ENCODE measurements at places on chromosomes 2 and 18. TPM values are rescaled to one million over a fixed set of nuclear protein-coding genes. Genes with fewer than 3 reads are reported as not detected.
A peak's percentile ranks its signal among the peaks of the same experiment; 100 is the strongest.

OR6B2 gene
- total RNA-seq, result not detected

EPB41L3 gene
- total RNA-seq, result 34.1 TPM

CYTIP gene
- total RNA-seq, result 3.2 TPM

LYPD6 gene
- 0.76 TPM for total RNA-seq

GPR148 gene
- not detected for total RNA-seq

ZDBF2 gene
- total RNA-seq, result 7.1 TPM

CDK15 gene
- not detected for total RNA-seq

ANKRD23 gene
- 1.00 TPM for total RNA-seq

HRH4 gene
- total RNA-seq, result 0.38 TPM

VAPA gene
- 252 TPM for total RNA-seq

GPR75 gene
- 3.8 TPM for total RNA-seq

FBXO48 gene
- total RNA-seq, result 0.61 TPM

DNA sequence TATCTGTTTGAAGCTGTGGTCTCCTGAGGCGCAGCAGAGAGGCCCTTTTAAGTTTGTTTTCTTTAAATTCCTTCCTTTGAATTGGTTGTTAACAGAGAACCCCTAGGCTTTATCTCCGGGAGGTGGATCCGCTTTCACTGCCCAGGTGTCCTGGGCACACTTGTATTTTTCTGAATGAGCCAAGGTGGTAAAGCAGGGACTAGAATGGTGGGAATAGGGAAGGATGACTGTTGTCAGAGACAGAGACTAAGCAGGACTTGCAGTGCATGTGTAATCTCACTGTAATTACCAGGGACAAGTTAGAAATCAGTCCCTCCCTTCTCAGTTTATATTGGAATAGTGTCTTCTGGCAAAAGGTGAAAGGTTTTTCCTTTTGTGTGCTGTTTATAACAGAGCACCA is 72.8 kb downstream of the PHLPP1 start:
- DNase-seq, result no peak

- DNase-seq, result no peak
These were observed 108.5 kb upstream of the CYRIA start for GRCh38 chr2:16774091-16774490.

DNA sequence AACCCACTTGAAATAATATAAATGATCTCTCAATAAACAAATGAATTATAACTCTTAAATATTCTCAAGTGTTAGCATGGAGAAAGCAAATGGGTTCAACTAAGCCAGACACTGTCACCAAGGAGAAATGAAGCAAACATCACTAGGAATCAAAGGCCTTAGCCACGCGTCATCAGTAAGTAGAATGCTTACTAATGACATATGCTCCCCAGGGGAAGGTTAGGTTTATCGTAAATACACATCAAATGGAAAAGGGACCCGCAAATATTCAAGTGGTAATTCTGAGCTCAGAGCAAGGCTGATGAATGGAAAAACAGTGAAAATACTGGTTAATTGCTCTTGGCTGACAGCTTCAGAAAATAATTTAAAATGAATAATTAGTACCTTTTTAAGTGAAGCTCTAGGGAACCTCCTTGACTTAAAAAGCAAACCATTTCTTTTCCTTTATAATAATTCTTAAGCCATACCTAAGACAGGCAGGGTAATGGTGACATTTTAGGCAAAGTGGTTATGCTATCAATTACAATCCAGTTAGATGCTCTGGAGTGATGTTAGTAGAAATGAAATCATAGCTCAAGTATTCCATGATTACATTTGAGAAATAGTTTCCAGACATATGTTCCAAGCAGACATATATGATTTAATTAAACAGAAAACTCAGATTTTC is 101.5 kb downstream of the ALPK2 start:
- no peak for DNase-seq

DNA sequence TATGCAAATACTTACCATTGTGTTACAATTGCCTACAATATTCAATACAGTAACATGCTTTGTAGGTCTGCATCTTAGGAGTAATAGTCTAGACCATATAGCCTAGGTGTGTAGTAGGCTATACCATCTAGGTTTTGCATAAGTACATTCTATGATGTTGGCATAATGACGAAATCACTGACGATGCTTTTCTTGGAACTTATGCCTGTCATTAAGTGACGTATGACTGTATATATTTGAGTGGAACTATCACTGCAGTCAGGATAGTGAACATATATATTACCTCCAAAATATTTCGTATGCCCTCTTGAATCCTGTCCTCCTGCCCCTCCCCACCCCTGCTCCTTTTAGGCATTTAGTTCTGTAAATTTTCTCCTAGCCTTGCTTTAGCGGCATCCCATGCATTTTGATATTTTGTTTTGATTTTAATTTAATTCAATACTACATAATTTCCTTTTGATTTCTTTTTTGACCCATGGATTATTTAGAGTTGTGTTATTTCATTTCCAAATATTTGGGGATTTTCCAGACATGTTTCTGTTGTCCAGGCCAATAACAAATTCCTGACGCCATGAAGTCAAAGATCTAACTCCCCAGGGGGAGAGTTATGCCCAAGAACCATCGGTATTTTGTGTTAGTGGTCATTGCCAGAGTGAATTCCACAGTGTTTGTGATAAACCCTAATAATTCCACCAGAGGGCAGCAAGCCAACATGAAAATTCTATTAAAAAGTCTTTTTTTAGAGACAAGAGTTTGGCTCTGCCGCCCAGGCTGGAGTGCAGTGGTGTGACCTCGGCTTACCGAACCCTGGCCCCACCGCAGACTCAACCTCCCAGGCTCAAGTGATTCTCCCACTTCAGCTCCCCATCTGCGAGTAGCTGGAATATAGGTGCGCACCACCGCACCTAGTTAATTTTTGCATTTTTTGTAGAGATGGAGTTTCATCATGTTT is 24.2 kb upstream of the CASP8 start:
- DNase-seq, result peak; percentile 2

- no peak for DNase-seq
These were observed 376.5 kb upstream of the NXPH2 start for GRCh38 chr2:139156730-139157129.

DNA sequence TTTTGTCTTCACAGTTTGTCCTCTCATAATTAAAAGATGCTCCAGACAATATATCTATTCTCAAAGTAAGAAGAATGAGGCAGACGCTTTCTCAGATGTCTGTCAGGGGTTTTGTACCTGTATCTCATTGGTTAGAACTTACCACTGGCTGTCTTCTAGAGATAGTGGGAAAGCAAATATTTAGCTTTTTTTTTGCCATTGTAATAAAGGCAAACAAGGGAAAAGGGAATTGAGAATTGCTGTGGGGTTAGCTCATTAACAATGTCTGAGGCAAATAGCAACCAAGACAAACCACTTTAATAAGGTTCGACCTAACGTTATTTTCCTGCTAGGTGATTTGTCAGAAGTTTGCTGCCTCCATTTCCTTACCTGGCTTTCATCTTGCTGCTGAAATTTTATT is 30.0 kb downstream of the ZNF638 start:
- no peak for DNase-seq

DNA sequence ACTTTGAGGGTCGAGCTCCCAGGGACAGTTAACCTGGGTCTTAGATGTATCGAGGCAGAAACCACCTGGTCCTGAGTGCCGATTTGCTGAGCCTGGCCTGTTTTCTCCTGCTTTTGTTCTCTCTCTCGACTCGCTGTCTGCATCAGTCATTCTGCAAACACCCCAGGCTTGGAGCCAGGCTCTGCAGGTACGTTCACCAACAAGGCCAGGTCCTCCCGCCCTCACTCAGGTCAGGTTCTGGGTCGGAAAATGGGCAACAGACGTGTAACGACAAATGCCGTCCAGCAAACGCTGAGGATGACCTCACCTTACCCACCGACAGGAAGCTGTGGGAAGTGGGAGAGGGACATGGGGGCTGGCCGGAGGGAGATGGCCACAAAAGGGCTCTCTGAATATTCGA is 57.7 kb upstream of the PXDN start:
- no peak for DNase-seq

GRCh38 chr2:152676461-152676860 is 40.8 kb downstream of the PRPF40A start:
- no peak for DNase-seq

- DNase-seq, result no peak
These were observed 2.2 kb downstream of the ELAC1 start for GRCh38 chr18:50970006-50970405.

GRCh38 chr2:38442643-38443541 is 65.8 kb upstream of the ATL2 start:
- DNase-seq, result no peak

DNA sequence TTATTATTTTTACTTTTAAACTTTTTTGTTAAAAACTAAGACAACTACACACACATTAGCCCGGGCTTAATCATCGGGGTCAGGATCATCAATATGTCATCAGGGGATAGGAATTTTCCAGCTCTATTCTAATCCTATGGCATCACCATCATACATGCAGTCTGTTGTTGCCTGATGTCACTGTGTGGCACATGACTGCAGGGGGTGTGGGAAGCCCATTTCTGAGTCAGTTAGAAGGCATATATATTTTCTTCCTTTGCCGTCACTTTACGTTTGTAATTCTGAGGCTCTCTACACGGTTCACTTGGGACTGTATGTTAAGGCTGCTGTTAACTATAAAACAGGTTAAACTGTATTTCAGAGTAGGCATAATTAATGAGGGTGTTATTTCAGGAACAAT is 144.4 kb upstream of the ITGA6 start:
- no peak for DNase-seq

DNA sequence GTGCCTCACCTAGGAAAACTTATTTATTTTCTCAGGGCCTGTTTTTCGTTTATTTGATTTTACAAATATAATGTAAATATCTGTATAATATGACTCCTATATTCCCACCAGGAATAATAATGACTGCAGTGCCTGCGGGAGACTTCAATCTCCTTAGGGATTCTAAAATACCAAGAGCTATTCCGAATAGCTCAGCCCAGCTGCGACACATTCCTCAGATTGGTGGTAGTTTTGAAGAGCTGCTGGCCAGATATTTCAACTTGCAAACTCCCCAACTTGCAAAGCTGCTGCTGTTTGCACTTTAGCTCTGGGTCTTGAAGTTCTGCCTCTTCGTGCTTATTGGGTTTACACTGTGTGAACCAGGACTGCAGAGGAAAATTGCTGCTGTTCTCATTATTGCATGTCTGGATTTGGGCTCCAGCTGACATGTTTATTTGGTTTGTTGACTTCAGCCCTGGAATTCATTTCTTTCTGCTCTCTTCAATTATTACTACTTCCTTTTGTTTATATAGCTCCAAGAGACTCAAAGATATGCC is 480.2 kb upstream of the CHST9 start:
- DNase-seq, result no peak

GRCh38 chr2:17940091-17940630 is 61.7 kb downstream of the KCNS3 start:
- DNase-seq, result no peak

- no peak for DNase-seq
These were observed 108.2 kb upstream of the CXCR4 start for GRCh38 chr2:136225950-136226835.

DNA sequence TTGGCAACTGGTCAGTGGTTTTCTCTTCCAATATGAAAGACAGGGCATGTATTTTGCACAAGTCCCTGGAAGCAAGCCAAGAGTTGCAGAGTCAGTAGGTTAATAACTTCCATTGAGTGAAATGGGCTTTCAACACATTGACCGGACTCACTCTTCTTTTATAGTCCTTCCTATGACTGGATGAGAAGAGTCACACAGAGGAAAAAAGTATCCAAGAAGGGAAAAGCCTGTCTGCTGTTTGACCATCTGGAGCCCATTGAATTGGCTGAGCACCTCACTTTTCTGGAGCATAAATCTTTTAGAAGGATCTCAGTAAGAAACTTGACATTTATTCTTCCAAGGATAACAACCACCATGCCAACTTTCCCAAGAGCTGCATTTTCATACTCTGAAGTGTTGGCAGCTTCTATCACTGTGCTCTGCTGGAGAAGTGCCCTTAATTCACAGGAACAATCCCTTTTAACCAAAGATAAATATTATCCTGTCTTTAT is 45.4 kb downstream of the RASGRP3 start:
- DNase-seq, result no peak

GRCh38 chr2:195636890-195637289 is 20.1 kb upstream of the SLC39A10 start:
- DNase-seq, result no peak

DNA sequence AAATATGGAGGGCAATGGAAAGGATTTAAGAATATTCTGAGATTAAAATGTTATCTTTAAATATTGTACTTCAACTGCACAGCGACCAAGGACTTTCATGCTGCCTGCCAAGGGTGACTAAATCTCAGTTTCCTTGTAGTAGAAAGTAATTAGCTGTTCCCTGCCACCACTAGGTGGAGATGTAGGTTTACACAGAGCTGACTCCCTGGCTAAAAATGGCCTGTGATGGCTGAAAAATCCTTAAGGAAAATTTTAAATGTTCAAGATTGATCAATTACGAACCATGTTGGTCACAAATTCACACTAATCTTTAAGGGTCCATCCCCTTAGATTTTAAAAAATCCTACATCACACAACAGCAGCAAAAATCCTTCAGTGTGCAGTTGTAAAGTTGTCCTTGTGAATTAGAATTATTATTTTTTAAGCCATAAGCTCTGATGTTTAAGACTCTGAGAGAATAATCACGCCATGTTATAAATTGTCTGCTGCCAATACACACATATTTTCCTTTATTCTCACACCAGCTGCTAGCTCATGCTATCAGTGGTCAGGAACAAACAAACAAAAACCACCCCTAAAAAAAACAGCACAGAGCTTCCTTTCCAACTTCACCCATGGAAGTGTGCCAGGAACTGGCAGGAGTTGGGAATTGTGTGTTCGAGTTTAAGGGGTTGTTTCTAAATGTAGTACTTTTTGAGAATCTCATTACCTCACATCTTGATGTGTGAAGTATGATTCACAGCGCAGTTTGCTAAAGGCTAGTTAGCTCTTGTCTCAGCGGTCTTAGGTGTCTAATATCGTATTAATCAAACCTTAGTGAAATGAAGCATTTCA is 399.8 kb downstream of the TMEM182 start:
- DNase-seq, result no peak

GRCh38 chr2:88563129-88563528 is 64.1 kb downstream of the EIF2AK3 start:
- DNase-seq, result no peak

DNA sequence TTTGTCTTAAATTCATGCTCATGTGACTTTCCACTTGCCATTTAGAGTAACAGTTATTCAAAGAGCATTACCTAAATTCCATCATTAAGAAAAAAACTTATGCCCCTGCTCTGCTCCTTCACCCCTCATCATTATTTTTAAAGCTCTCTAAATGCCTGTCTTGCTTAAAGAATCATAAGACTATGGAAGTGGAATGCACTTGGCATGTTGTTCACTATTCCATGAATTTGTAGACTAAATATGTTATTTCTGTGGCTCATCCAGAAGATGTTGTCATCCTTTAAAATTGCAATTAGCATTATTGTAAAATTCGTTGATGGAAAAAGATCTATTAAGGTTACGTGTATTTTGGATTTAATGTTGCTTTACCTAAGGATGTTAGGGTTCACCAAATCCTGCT is 61.8 kb downstream of the FMNL2 start:
- no peak for DNase-seq

DNA sequence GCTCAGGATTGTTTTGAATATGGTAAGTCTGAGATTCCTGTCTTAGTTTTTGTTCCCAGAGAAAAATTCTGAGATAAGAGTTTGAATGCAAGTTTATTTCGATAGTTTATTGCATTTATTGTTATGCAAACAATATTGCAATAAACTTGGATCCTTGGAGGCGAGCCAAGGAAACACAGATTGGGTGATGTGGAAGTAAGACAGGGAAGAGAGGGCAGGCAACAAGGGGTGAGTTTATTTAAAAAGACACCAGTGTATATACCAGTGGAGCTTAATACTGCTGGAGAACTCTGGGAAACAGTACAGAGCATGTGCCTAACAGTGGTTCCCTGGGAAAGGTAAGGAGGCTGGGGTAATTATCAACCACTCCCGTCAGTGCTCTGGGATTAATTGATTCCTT is 87.5 kb upstream of the NEDD4L start:
- DNase-seq, result no peak
